Stimulated activated CD4-positive, alpha-beta T cell treated with anti-CD3 and anti-CD28 coated beads, Interleukin-1b, Interleukin-23, amount 100 ng/mL, for 1 hour (primary cell): ENCODE measurements at places on chromosomes 2 and 18.

DNA sequence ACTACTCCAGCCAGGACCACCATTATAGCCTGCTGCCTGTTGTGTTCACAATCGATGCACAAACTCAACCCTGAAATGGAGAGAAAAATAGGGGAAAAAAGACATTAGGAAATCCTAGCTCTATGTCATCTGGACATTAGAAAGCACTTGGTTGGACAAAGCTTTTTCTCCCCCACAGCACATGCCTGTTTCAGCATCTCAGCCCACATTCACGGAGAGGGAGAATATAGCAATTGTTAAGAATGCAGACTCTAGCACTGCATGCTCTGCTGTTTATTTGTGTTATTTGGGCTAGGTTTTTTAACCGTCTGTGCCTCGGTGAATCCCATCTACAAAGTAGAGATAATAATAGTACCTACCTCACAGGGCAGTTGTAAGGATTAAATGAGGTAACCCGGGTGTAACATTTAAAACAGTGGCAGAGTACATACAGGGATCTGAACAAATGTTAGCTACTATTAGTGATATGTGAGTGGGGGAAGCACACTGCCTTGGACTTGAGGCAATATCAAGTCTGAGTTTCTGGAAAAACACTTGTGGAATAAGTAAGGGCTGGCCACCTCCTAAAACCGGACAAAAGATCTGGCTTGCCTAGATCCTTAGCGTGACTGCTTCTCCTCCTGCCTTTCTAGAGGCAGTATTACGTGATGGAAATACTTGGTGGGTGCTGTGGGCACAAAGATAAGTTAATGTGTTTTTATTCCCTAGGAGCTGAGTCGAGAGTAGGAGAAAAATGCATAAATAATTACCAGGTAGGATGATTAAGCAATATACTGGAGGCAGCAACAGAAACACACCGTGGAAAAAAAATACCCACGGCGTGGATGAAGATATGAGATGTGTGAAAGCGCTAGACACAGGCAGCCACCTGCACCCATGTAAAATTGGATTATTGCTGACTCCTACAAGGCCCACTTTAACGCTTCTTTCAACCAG, 1.0 kb upstream of the PPP1CB start:
- no peak for DNase-seq

DNA sequence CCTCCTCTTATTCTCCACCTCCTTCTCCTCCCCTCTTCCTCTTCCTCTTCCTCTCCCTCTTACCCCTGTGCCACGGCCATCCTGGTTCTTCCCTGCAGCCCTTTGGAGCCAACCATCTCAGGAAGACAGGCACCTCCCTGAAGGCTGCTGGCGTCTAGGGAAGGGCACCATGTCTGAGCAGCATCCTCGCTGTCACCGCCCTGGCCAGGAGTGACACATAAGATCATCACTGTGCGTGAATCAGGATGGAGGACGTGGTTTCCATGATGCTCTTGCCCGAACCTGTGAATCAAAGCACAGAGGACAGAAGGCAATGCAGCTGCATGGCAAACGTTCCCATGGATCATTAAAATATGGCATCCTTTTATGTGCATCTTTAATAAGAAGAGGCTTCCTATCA, 236.0 kb downstream of the SH3BP4 start:
- DNase-seq: no peak

- no peak for DNase-seq
Observed at GRCh38 chr2:128639693-128640092, 321.0 kb upstream of the HS6ST1 start.

DNA sequence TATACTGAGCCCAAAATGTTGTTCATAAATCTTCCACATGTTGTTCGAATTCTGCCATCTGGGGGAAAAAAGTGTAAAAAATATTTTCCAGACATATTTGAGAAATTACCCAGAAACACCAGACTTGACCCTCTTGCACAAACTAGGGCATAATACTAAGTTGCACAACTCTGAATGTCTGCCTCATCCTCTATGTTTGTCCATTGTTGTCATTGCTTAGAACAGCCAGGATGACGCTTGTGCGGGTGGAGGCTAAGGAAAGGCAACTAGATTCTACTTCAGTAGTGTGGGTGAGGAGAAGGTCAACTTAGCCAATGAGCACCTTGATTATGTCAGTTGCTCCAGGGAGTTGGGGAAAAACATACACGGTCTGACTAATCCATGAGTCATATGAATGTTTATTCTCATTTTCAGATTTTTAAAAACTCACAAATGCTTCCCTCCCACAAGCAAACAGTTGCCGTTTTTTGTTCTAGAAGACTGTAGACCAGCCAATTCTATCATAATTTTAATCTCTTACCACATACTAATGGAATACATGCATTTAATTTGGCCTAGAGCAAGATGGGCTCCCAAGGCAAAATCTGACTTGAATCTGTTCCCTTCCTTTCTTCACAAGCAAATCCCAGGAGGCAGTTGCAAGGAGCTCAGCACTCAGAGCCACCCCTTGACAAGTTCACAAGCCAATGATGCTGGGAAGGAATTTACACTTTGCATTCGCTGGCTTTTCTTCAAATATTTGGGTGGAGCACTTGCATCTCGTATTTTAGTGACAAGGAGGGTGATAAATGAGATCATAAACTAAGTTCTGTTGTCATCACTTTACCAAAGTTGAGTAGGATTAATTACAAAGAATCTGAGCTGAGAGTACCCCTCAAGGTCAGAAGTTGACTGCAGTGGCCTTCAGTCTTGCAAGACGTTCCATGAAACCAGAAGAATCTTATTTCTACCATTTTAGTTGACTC, 163.2 kb upstream of the TWIST2 start:
- no peak for DNase-seq

- peak; percentile 76 for DNase-seq
Observed at GRCh38 chr2:183078464-183079138, at the start of gene DUSP19. DUSP19 (plus strand) TSS chr2:183078747; CDS start chr2:183078934, 187 bp downstream.

DNA sequence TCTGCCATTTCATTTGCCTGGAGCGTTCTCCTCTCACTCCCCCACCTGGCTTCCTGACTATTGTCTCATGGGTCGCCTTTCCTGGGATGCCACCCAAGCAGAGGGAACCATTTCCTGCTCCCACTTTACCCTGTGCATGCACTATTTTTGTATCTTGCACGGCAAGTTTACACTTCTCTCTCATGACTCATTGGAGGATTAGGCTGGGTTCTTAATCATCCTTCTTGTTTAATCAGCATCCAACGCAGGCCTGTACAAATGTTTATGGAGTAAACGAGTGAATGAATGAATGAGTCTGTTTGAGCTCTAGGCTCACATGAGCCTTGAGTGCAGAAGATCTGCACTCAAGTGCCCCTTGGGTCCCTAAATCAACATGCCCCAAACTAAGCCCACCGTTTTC, 3.8 kb upstream of the ARHGAP25 start:
- DNase-seq: no peak

- no peak for DNase-seq
Observed at GRCh38 chr2:219670386-219670785, 43.0 kb downstream of the SLC4A3 start.

- no peak for DNase-seq
Observed at GRCh38 chr2:20415511-20415918, 31.4 kb upstream of the RHOB start.

DNA sequence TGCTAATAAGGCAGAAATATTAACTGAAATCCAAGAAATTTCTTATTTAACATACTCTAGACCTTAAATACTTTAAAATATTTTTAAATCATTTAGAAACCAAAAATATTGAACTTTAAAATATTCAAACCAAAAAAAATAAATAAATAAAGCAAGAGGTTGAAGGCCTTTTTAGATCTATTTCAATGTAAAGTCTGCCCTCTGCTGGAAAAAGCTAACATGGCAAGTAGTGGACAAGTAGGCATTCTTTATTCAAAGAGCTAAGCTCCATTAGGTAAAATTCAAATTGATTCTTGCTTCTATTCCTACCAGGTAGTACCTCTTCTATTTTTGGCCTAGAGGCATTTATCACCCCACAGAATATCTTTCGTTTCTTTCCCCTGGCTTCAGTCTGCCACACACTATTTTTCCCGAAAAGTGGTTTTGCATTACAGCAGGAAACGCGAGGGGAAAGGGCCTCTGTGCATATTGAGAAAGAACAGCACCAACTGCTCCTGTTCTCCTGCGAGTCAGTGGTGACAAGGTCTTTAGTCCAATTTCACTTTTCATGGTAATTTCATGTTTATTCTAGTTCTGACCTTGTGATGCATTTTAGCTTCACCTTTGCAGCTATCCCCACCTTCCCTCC, 20.4 kb downstream of the IFIH1 start:
- DNase-seq: no peak

GRCh38 chr18:2376707-2377106, 194.6 kb downstream of the METTL4 start:
- DNase-seq: no peak

GRCh38 chr2:214946949-214947348, 137.5 kb upstream of the BARD1 start:
- DNase-seq: no peak
